ENCODE measurements at places on chromosomes 6 and 20.

GRCh38 chr6:139231206-139231605 lies 60.6 kb downstream of the TXLNB start:
- DNase-seq, result no peak

- no peak for DNase-seq
These were observed 63.9 kb downstream of the KCNS1 start for GRCh38 chr20:45037050-45037449.

GRCh38 chr6:19892260-19892659 lies 55.1 kb downstream of the ID4 start:
- no peak for DNase-seq

- DNase-seq, result no peak
These were observed 4.3 kb downstream of the CENPW start for GRCh38 chr6:126344181-126344580.

DNA sequence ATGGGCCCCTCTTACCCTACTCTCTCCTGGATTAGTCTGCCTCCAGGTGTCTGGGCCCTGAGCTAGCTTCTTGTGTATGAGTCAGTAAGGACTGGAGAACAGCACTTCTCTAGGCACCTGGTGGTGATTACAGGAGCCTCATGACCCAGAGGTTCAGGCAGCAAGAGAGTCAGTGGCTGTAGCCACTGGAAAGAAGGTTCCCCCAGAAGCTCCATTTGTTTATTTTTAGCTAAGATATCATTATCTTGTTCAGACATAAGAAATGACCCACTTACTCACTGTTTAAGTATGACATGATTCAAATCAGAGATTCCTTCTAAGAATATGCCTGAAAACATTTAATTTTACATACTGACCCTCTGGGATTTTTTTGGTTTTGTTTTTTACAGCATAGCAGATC lies 23.6 kb upstream of the SLC4A11 start:
- no peak for DNase-seq

Data from inflammatory macrophage (primary cell).